Lung (tissue), 17 donors: ENCODE measurements at places on chromosomes 7 and 10. TPM values are rescaled to one million over a fixed set of nuclear protein-coding genes. Genes with fewer than 3 reads are reported as not detected.
A peak's percentile ranks its signal among the peaks of the same experiment; 100 is the strongest.

The ASB10 gene
- polyA plus RNA-seq, result not detected

DNA sequence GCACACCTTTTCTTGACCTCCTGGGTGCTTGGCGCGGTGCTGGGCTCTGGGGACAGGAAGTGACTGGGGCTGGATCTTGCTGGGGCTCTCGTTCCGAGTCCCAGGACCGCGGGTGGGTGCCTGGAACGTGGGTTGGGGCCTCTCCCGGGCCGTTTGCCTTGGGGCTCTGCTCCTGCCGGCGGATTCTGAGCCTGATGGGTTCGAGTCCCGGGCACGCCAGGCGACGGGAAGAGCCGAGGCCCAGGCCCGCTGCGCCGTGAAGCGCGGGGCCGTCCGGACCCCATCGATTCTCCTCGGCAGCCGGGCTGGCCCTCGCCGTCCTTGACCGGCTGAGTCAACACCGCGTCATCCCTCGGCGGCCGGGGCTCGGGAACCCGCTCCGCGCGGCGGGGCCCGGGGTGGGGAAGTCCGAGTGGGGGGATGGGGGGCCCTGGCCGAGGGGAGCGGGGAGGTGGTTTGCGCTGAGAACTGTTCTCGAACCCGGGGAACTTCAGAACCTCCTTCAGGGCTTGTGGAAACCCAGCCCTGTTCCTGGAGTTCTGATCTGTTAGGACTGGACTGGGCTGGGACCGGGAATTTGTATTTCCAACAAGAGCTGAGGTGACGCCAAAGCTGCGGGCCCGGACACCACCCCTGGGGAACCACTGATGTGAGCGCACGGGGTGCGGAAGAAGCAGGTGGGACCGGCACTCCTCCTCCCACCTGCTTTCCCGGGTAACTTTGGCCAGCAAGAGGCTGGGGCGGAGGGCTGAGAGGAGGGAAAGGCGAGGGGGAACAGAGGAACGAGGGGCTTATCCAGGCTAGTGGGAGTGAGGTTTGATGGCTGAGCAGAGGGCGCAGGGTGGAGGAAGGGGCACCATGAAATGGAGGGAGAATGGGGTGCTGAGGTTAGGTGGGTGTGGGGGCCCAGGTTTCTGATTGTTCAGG lies 6.2 kb downstream of the HHEX start:
- peaks cover 74% of the 10 kb centered on the region for H3K27me3 ChIP-seq
- no peaks in the 10 kb centered on the region for H3K4me1 ChIP-seq
- H3K36me3 ChIP-seq, result no peaks in the 10 kb centered on the region
- no peak overlapping the region for H3K4me3 ChIP-seq
- peak; percentile 48 for DNase-seq
- H3K27ac ChIP-seq, result no peak overlapping the region

DNA sequence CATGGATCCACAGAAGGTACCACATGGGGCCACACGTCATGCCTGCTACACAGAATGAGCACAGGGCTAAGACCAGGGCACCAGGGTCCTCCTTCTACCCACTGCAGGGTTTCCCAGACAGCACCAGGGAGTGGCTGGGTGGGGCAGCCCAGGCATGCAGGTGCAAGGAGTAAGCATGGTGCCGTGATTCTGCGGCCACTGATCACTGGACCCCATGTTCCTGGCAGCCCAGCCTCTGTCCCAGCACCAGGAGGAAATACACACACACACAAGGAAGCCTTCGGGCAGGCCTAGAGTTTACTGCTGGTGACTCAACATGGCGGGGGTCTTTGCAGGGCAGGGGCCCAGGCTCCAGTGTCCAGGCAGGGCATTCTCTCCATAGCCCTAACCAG lies 13.9 kb downstream of the ATP6V1F start:
- no peak for DNase-seq
- H3K36me3 ChIP-seq, result no peaks in the 10 kb centered on the region
- no peak overlapping the region for H3K4me3 ChIP-seq
- no peak overlapping the region for H3K27ac ChIP-seq
- no peaks in the 10 kb centered on the region for H3K4me1 ChIP-seq

- H3K27ac ChIP-seq, result peak within 1 kb of the TSS; percentile 85
- H3K4me3 ChIP-seq, result peak within 1 kb of the TSS; percentile 92
- no peaks in the 10 kb centered on the region for H3K36me3 ChIP-seq
- H3K4me1 ChIP-seq, result peaks cover 5% of the 10 kb centered on the region
These were observed at the start of gene ECHS1 for GRCh38 chr10:133373174-133374090. TSS of gene ECHS1 (minus strand) at chr10:133373354. CDS start at chr10:133373333, 21 bp downstream.

DNA sequence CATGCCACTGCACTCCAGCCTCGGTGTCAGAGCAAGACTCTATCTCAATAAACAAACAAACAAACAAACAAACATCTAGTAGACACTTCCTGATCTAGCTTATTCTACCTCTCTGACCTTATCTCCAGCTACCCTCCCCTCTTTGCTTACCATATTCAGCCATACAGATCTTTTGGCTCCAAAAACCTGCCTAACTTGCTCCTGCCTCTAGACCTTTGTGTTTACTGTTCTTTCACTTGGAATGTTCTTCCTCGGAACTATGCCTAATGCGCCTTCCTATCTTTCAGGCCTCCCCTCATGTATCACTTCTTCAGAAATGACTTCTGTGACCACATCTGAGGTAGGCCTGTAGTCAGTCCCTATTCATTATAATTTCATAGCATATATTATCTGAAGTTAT lies 20.3 kb upstream of the WNT8B start:
- no peaks in the 10 kb centered on the region for H3K27me3 ChIP-seq
- no peak for DNase-seq
- H3K27ac ChIP-seq, result no peak overlapping the region
- no peaks in the 10 kb centered on the region for H3K4me1 ChIP-seq

DNA sequence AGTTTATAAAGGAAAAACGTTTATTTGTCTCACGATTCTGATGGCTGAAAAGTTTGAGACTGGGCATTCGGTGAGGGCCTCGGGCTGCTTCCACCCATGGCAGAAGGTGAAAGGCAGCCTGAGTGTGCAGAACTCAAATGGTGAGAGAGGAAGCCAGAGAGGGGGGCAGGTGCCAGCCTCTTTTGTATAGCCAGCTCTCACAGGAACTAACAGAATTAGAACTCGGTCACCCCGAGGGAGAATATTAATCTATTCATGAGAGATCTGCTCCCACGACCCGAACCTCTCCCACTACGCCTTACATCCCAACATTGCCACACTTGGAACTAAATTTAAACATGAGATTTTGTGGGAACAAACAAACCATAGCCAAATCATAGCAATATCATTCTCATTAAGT lies 112.6 kb downstream of the ZPBP start:
- H3K4me1 ChIP-seq, result no peaks in the 10 kb centered on the region
- H3K27me3 ChIP-seq, result no peaks in the 10 kb centered on the region
- no peak overlapping the region for H3K4me3 ChIP-seq

- H3K27me3 ChIP-seq, result no peaks in the 10 kb centered on the region
- no peak overlapping the region for H3K27ac ChIP-seq
- no peaks in the 10 kb centered on the region for H3K4me1 ChIP-seq
- no peak for DNase-seq
These were observed 54.3 kb downstream of the LOXL4 start for GRCh38 chr10:98213740-98214139.

DNA sequence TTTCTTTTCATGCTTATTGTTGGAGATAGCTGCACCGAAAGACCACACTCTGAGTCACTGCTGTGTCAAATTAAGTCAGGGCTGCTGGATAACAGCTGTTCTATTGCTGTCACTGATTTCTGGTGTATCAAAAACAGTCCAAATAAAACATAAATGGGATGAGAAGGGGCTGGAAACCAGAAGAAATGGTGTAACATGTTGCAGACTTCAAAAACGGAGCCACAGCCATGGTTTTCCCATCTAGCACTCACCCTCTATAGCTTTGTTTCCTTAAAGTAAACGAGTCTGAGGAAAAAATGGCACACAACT lies 103.3 kb upstream of the DIP2C start:
- H3K27ac ChIP-seq, result no peak overlapping the region
- no peaks in the 10 kb centered on the region for H3K27me3 ChIP-seq
- no peak for DNase-seq
- no peaks in the 10 kb centered on the region for H3K36me3 ChIP-seq

- H3K27me3 ChIP-seq, result no peaks in the 10 kb centered on the region
- no peaks in the 10 kb centered on the region for H3K36me3 ChIP-seq
- H3K27ac ChIP-seq, result no peak overlapping the region
These were observed 188.7 kb downstream of the DNAJB6 start for GRCh38 chr7:157525491-157525915.

GRCh38 chr10:115441907-115442545 lies 348.9 kb downstream of the ATRNL1 start:
- no peaks in the 10 kb centered on the region for H3K36me3 ChIP-seq
- H3K4me1 ChIP-seq, result peaks cover 6% of the 10 kb centered on the region
- no peaks in the 10 kb centered on the region for H3K27me3 ChIP-seq
- H3K27ac ChIP-seq, result no peak overlapping the region
